ENCODE measurements at places on chromosomes 2 and 18. TPM values are rescaled to one million over a fixed set of nuclear protein-coding genes. Genes with fewer than 3 reads are reported as not detected.

DNA sequence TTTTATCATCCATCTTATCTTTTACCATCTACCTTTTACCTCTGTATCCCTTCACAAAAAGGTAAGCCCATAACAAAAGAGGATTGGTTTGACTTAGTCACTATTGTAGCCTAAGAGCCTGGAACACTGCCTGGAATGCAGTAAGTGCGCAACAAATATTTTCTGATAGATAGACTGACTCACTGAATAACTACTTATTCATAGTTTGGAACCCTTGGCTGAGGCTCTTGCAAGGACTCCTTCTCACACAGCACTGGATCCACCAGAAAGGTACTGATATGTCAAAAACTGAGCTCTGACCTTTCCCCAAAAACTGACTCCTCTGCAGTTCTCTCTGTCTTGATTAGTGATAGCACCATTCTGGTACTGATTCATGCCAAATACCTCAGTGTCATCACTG lies 426.7 kb downstream of the SETBP1 start:
- DNase-seq = no peak

Gene ATOH8
- 1.7 TPM for total RNA-seq

DNA sequence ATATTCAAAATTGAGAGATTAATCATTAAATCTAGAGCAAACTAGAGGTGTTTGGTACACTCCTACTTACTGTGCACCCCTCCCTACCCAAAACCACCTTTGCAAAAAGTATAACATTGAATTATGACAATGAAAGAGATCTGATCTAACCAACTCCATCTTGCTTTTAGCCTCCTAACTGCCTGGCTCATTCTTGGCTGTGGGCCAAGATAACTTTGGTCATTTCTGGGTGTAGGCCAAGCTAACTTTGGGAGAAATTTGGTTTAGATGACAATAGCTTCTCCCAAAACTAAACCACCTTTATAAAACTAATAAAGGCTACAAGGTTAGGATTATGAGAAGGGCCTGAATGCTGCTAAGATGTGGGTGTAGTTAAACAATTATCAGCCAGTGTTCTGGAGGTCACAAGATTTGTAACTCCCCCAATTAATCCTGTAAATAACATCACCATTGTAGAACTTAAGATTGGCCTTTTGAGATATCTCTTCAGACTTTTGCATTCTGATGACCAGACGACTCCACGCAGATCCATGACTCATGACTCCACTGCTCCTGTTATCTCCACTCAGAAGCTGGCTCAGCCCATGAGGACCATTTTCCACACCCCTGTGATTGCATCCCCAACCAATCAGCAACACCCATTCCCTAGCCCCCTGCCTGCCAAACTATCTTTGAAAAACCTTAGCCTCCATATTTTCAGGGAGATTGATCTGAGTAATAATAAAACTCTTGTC lies 160.2 kb downstream of the FBXO15 start:
- DNase-seq = no peak

Gene TBR1
- total RNA-seq = not detected

- DNase-seq = no peak
Measured at GRCh38 chr2:69796174-69796573, 33.3 kb upstream of the GMCL1 start.

DNA sequence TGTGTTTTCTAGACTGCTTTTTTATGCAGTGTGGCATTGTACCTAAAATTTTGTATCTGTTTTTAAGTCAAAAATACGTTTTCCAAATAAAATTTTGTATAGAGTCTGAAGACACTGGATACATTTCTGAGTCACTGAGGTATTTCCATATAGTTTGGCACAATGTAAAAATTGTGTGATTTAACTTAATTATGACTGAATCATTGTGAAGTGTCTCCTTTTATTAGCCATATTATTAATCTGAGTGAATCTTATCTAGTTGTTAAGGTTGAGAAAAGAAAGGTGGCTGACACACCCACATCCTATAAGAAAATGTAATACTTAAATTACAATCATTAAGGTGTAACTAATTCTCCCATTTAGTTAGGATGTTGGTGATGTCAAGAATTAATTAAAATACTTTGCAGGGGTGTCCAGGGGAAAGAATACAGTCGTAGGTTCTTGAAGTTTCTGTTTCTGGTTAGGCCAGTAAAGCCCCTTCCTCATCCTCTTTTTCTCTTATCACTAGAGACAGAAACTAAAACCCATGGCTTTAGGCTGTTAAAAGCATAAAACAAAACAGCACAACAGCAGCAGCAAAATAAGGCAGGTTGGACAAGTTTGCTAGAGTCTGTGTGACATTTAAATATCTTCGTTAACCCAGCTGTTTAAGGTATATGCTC lies 71.6 kb downstream of the UBE2E3 start:
- DNase-seq = no peak

- DNase-seq = no peak
Measured at GRCh38 chr2:113021312-113021711, 16.1 kb downstream of the IL36A start.

- DNase-seq = no peak
Measured at GRCh38 chr2:27219091-27219490, 1.9 kb downstream of the CAD start.

DNA sequence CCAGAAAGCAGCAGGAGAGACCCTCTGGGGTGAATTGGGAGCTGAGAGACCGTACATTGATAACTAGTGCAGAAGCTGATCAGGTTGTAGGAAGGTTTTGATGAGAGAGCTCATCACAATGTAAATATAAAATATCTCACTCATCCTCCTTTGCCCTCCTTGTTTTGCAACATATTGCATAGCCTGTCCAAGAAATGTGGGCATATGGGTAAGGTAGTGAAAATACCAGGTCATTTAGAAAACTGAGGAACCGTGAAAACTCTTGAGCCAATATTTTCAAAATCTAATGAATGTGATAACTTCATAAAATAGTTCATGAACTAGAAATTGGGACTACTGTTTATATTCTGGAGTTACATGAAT lies 31.4 kb downstream of the C18orf54 start:
- no peak for DNase-seq

DNA sequence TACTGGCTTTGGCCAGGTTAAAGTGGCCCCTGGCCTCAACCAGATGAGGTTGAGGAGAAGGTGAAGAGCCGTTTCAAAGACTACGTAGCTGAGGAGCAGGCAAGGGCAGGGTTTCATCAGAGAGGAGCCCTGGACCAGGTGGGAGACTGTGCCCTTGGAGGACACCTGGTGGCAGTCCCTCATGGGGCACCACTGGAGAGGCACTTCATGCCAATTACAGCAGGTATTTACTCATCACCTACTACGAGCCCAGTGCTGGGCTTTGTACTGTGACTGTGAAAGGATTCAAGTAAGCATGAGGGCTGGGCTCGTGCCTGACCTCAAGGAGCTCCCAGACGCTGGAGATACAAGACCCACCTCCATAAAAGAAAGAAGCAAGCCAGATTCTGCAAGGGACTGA lies 37.6 kb downstream of the SMAD7 start:
- DNase-seq = no peak

Gene ALK
- 0.08 TPM for total RNA-seq

DNA sequence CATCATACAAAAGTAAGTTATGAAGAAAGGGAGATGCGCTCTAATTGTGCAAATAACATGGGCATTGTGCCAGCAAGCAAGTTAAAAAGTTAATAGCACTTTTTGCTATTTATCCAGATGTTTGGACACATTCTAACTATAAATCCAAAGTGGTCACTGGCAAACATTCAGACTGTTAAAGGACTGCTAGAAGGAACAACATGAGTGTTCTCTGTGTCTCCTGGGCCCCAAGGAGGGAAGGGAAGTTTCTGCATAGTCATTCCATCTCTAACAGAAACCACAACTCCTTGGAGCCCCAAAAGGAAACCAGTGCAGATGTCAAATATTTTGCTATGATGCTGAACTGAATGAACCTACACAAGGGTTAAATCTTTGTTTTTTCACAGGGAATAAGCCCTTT lies 213.3 kb upstream of the HNRNPA3 start:
- no peak for DNase-seq

DNA sequence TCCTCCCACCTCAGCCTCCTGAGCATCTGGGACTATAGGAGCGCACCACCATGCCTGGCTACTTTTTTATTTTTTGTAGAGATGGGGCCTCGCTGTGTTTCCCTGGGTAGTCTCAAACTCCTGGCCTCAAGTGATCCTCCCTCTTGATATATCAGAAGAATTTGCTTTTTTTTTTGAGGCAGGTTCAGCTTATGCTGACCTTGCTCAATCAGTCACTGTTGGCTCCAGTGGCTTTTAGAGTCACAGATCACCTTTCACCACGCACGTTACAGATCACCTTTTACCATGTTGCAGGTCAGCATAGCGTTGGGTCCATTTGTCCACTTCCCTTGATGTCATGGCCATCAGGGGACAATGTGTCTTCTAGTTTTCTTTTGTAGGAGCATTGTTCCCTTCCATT lies 36.1 kb downstream of the DCAF17 start:
- DNase-seq = no peak
